HFFc6 (cell line): ENCODE measurements at places on chromosomes 11 and 22. TPM values are rescaled to one million over a fixed set of nuclear protein-coding genes. Genes with fewer than 3 reads are reported as not detected.

DNA sequence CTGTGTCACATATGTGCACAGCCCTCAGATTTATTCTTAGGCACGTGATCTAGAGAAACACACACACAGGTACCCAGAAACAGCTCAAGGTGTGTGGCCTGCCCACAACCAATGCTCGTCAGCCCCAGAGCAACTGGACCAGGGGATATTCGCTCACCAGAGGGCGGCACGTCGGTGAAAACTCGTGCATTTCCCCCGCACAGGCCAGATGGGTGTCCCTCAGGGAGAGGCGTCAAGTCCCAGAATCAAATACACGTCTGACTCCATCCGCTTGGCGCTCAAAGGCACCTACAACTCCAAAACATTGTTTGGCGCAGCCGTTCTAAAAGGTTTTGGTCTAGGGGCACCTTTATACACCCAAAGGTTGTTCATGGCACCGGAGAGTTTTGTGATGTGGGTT, 429.0 kb downstream of the BRD1 start:
- no peak for DNase-seq

SPI1 gene
- not detected in 3 replicates for total RNA-seq

IGLL1 gene
- not detected in 3 replicates for total RNA-seq

SDHAF2 gene
- 34.2 to 38.9 TPM (median 36.7 TPM) in 3 replicates for total RNA-seq
